ENCODE measurements at places on chromosomes 3 and 15. TPM values are rescaled to one million over a fixed set of nuclear protein-coding genes. Genes with fewer than 3 reads are reported as not detected.

UBXN7 gene
- 31.2 TPM for total RNA-seq

LSAMP gene
- 1.2 TPM for total RNA-seq

DPPA2 gene
- not detected for total RNA-seq

CHRD gene
- 6.5 TPM for total RNA-seq

LEKR1 gene
- 0.71 TPM for total RNA-seq

C3orf22 gene
- total RNA-seq = not detected

CHST13 gene
- total RNA-seq = 0.11 TPM

GP9 gene
- not detected for total RNA-seq

DUOX1 gene
- 0.80 TPM for total RNA-seq

CLEC3B gene
- total RNA-seq = 80.8 TPM

Measured in left ventricle myocardium inferior (tissue), 1 donor.